ENCODE measurements at places on chromosomes 1 and 21.
A peak's percentile ranks its signal among the peaks of the same experiment; 100 is the strongest.

DNA sequence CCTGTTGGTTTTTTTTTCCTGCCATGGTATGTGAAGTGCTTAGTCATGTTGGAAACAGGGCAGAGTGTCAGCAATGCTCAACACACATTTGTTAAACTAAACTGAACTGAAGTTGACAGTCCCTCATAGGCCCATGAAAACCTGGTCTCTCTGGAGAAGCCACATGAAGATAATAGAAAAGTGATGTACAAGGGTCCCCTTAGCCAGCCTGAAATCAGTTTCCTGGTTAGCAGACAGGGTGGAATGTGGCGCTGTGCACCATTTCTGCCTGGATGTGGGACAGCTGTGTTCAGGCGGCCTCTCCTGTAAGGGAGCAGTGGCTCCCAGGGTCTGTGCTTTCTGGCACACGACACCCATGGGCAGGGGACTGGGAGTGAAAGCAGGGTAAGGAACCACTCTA is 9.9 kb upstream of the CHI3L1 start:
- DNase-seq: no peak

DNA sequence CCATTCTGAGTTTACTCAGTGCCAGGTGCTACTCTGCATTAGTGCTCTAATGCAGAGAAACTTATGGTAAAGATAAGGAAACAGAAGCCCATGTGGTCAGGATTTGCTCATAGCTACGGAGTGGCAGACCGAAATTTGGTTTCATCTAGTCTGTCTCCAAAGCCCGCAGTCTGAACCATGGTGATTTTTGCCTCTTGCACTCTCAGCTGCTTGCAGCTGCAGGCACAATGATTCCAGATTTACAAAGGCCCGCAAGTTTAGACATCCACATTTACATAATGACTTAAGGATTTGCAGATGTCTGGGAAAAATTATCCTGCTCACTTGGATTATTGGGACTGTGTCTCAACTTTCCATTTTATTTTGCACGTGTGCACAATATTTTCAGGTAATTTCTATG is 161.3 kb upstream of the KCNJ6 start:
- DNase-seq: no peak

DNA sequence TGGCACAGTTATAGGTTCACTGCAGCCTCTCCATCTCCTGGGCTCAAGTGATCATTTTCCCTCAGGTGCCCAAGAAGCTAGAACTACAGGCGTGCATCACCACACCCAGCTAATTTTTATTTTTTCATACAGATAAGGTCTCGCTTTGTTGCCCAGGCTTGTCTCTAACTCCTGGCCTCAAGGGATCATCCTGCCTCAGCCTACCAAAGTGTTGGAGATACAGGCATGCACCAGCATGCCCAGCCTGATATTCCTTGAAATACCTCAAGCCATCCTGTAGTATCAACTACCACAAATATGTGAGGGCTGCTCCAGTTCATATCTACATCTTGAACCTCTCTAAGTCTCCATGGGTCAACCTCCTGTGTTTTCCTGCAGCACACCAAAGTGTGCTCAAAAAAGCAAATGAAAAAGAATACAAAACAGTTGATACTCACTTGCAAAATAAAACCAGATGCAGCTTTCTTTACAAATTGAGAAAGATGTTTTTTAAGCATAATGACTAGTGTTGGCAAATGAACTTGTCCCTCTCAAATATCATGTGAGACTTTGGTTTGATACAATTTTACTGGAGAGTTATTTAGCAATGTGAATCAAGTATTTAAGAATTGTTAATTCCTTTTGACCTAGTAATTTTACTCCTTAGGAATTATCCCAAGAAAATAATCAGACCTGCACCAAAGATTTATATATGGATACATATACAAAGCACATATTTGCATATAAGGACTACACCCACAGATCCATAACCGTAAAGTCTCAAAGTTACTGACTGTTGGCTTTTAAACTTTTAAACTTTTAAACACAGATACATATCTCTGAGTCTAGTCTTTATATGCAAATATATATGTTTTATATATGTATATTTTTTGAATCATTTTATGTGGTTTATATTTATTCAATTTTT is 197.7 kb downstream of the NRIP1 start:
- DNase-seq: no peak

DNA sequence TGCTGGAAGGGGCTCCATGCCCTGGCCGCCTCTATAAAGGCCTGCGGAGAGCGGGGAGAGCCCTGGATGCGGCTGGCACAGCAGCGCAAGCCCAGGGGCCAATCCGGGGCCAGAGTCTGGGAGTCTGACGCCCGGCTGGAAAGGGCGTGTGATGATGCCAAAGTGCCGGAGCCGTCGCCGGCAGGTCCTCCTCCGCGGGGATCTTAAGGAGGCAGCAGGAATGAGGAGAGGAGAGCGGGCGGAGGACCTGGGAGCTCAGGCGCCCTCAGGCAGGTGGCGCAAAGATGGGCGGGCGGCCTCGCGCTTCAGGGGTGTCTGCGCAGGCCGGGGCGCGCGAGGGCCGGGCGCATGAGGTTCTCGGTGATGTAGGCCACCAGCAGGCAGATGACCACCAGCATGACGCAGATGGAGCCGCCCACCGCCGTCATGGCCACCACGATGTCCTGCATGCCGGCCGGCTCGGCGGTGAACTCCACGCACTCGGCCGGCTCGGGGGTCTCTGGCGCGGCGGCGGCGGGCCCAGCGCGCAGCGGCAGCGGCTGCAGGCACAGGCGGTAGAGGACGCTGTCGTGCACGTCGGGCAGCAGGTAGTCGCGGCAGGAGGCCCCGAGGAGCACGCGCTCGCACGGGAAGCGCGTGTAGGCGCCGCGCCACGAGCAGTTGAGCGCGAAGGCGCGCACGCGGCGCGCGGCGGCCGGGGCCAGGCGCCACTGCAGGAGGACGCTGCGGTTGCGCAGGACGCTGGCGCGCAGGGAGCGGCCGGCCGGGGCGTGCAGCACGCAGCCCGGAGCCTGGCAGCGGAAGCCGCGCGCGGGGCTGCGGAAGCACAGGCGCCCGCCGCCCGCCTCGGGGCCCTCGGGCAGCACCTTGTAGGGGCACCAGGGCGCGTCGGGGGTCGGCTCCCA is 653 bp downstream of the FNDC10 start:
- DNase-seq: peak; percentile 21

DNA sequence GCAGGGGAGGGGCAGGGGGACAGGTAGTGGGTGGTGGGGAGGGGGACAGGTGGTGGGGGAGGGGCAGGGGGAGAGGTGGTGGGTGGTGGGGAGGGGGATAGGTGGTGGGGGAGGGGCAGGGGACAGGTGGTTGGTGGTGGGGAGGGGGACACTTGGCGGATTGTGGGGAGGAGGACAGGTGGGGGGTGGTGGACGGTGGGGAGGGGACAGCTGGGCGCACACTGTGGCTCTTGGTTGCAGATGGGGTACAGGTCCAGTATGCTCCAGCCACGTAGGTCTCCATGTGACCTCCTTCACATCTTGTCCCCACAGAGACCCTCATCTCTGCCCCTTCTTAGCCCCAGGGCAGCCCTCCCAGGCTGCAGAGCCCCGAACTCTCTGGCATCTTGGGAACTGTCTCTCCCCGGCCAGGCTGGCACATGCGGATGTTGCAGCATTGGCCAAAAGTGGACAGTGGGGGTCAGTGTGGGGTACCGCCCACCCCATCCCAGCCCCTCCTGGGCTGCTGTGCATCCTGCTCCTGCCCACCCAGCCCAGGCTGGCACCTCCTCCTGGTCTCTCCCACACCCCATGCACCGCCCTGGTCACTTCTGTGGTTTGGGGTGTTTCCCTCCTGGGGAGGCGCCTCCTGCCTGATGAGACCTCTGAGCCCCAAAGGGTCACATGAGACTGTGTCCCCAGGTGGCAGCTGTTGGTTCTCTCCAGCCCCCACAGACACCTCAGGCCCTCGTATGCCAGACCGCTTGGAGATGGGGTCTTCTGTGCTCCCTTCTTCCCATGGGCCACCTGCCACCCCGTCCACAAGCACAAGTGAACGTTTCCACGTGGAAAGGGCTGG is 7.6 kb upstream of the SLC19A1 start:
- no peak for DNase-seq

DNA sequence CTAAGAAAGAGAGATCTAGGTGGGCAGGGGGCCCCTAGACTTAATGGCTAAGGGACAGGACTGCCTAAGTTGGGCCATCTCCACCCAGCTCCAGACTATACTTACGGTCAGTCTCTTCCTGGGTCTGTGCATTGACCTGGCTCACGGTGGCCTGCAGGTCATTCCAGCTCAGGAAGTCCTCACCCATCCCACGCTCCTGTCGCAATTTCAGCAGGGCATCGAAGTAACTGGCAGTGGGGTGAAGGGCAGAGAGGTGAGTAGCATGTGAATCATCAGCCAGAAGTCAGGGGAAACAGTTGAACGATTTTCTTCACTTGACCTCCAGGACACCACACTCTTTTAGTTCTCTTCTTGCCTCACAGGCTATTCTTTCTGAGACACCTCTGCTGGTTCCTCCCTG is 20.5 kb downstream of the IQGAP3 start:
- DNase-seq: peak; percentile 26

GRCh38 chr1:20058531-20058930 is 11.5 kb upstream of the PLA2G5 start:
- DNase-seq: no peak

GRCh38 chr1:33358114-33358794 is 37.4 kb upstream of the A3GALT2 start:
- DNase-seq: no peak

DNA sequence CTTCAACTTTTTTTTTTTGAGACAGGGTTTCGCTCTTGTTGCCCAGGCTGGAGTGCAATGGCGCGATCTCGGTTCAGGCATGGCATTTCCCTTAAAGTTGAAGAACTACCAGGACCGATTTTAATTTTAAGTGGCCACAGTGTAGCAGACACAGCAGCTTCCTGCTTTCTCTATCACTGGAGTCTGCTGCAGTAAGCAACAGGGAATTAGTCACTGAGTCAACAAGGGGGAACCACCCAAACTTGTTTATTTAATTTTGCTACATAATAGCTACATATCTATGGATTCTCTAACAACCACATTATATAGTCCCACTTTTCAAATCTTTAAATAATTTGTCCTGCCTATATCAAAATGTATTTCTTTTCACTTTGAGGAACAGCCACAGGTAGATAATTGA is 12.5 kb upstream of the TNNI3K start:
- no peak for DNase-seq

- DNase-seq: no peak
Measured at GRCh38 chr1:168518201-168518689, 25.6 kb downstream of the XCL2 start.

GRCh38 chr1:147669469-147670318 is 630 bp downstream of the ACP6 start:
- DNase-seq: peak; percentile 20

- no peak for DNase-seq
Measured at GRCh38 chr1:181772714-181773113, 288.8 kb downstream of the ZNF648 start.

DNA sequence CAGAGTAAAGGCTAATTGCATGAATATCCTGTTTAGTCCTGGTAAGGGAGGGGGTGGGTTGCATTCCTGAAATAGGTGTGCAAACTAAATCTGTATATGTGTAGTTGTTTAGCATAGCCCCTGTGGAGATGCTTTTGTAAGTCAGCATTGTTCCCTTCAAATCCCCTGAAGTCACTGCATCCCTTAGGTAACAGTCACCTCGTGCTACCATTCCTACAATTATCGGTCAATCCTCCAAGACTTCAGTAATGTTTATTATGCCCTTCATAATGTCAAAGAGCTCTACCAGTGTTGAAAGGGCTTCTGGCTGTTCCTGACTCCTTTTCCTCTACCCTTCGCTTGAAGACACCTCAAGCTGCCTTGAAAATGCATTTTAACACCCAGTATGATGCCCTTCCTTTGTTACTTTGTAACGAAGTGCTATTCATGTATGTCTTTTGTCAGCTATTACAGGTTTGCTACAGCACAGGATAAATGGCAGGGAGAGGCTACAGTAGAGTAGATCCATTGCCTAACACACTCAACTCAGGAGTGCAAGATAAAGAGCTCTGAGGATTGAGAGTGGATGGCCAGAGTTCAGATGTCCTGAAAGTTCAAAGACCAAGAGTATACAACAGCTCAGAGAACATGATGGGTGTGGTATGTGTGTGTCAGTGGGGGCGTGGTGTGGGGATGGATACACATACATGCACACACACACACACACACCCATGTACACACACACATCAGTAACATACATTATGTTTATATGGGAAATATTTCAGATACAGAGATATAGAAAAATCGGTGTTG is 27.4 kb upstream of the FOXD3 start:
- DNase-seq: no peak

- DNase-seq: no peak
Measured at GRCh38 chr1:3215198-3216014, 146.4 kb downstream of the PRDM16 start.

DNA sequence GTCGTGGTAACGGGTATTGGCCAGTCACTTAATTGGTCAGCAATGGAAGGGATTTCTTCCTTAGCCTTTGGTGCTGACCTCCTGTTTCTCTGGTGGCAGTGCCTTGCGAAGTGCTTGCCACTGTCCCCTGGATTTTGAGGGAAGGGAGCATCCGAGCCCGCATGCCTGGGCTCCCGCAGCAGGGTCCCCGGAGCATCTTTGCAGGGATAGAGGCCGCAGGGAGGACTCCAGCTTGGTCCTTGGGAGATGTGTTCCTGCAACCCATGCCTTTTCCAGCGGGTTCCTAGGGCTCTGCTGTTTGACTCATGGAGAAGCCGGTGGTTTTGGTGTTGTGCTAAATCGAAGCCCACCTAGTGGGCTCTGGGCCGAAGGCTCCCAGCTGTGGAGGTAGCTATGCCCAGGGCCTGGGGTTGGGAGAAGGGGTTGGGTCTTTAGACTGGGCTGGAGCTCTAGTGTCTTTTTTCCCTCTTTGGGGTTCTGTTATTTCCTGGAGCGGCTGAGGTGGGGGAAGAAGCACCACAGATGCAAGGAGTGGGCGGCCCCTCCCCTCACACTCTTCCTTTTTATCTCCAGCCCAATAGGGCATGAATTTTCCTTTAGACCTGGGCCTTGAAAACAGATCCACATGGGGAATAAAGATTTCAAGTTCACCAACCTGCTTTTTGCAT is 39.0 kb downstream of the PIK3CD start:
- DNase-seq: no peak

GRCh38 chr1:231919886-231920285 is 293.3 kb downstream of the DISC1 start:
- DNase-seq: peak; percentile 48

- DNase-seq: no peak
Measured at GRCh38 chr1:199009447-199009846, 370.6 kb downstream of the PTPRC start.

GRCh38 chr21:32197896-32198295 is 81.0 kb downstream of the MIS18A start:
- no peak for DNase-seq
